GM03348 (cell line): ENCODE measurements at places on chromosomes 4 and X.
A peak's percentile ranks its signal among the peaks of the same experiment; 100 is the strongest.

GRCh38 chr4:141713771-141714445 is 77.5 kb downstream of the IL15 start:
- peak; percentile 30 for DNase-seq

DNA sequence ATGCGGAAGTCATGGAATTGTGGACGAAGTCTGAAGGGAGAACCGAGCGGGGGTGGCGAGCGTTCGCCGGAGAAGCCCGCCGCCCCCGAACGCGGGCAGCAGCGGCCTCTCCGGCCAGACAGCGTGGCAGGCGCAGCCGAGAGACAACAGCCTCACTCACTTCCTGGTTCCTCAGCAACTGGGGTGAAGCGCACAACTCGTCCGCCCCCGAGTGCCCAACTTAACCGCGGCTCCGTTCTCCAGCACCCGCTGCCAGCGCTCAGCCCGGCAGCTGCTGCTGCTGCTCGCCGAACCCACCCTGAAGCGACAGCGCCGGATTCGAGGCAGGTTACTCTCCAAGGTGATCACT is 68.0 kb downstream of the NOCT start:
- peak; percentile 80 for DNase-seq

- DNase-seq = peak; percentile 97
Observed at GRCh38 chr4:10457255-10457801, at the start of gene ZNF518B. TSS of gene ZNF518B (minus strand) at chr4:10457426. CDS start at chr4:10446328, 11,098 bp downstream.

DNA sequence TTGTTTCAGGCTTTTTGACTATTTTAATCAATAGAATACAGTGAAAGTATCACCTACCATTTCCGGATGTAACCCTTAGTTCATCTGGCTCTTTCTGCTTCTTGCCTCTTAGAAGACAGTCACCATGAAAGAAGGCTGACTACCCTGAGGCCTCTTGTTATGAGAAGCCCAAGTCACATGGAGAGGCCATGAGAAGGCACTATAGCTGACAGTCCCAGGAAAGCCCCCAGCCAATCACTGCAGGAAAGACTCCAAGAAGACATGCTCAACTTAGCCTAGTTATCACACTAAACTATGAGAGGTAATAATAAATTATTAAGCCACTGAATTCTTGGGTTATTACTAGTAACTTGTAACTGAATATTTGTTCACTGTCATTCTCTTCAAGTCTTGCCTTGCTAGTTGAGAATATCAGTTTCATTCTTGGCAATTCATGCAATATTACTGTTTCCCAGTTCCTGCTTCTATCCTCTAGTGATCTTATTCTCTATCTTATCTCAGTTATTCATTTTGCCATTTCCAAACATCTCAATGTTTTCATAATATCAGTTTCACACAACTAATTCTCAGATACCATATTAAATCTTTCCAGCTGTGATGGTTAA is 57.1 kb upstream of the GUCY1A1 start:
- DNase-seq = no peak

- no peak for DNase-seq
Observed at GRCh38 chr4:2367626-2368025, 50.8 kb downstream of the ZFYVE28 start.

GRCh38 chr4:20251031-20251795 is 492 bp upstream of the SLIT2 start:
- no peak for DNase-seq

- peak; percentile 24 for DNase-seq
Observed at GRCh38 chrX:154019061-154019621, 561 bp downstream of the IRAK1 start.

GRCh38 chr4:48340276-48340964 is 909 bp upstream of the SLAIN2 start:
- peak; percentile 44 for DNase-seq

DNA sequence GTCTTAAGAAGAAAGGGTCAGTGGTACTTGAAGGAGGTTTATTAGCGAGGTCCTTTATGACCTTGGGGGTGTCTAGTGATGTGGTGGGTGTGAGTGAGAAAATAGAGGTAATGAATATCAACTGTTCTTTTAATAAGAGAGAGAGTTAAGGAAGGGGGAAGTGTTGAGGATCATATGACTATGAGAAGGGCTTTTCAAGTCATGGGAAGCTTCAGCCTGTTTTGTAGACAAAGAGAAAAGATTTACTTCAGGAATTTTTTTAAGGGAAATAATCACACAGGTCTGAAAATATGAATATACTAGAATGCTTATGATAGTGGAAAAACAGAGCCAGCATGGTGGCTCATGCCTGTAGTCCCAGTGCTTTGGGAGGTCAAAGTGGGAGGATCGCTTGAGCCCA is 41.3 kb upstream of the MTMR1 start:
- DNase-seq = no peak

GRCh38 chr4:95265814-95266740 is 282.7 kb downstream of the UNC5C start:
- DNase-seq = no peak

DNA sequence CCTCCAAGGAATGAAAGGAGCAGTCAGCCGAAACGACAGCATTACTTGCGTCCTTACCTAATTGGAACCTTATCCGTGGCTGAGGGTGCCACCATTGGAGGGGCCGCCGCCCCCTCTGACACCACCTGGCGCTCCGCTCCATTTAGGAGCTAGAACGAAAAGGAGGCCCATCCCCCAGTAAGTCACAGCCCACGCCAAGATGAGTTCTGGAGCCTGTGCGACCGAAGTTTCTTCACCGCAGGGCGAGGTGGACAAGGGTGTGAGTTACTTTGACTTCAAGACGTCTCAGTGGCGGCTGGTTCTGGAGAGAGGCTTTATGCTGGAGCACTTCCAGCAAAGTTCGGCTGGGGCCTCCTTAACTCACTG is 729 bp upstream of the IRF2 start:
- DNase-seq = peak; percentile 68

GRCh38 chrX:34877436-34877835 is 65.2 kb upstream of the FAM47B start:
- DNase-seq = peak; percentile 26

DNA sequence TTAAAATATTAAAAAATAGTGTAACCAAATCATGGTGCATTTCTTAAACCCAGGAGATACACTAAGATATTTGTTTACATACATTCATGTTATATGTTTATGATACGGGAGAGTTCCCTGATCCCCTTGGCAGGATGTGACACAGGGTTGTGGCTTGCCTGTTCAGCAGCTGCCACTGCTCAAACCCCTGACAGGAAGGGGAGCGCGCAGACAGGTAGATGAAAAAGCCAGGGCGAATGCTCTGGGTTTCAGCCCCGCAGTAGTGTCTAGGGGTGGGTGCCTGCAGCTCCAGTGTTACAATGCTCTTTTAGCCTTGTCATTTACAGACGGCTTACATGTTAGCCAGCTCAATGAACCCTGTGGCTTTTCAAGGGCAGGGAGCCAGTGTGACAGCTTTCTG is 1343.8 kb upstream of the IGFBP7 start:
- DNase-seq = no peak

DNA sequence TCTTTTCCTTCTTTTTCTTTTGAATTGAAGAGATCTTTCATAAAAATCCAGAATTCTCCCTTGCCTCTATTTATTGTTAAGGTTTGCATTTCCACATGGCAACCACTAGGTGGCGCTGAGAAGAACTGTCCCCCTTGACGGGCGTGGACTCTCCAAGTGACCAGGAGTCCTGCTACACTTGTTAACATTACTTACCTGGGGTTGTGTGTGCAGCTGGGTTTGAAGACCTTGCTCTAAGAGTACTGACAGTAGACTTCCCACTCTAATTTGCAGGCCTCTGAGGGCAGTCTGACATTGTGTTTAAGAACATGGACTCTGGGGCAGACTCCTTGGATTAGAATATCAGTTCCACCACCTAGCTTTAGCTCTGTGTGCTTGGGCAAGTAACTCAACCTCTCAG is 52.8 kb downstream of the GPRIN3 start:
- DNase-seq = peak; percentile 64

- no peak for DNase-seq
Observed at GRCh38 chr4:100056701-100057100, 106.6 kb upstream of the H2AZ1 start.

DNA sequence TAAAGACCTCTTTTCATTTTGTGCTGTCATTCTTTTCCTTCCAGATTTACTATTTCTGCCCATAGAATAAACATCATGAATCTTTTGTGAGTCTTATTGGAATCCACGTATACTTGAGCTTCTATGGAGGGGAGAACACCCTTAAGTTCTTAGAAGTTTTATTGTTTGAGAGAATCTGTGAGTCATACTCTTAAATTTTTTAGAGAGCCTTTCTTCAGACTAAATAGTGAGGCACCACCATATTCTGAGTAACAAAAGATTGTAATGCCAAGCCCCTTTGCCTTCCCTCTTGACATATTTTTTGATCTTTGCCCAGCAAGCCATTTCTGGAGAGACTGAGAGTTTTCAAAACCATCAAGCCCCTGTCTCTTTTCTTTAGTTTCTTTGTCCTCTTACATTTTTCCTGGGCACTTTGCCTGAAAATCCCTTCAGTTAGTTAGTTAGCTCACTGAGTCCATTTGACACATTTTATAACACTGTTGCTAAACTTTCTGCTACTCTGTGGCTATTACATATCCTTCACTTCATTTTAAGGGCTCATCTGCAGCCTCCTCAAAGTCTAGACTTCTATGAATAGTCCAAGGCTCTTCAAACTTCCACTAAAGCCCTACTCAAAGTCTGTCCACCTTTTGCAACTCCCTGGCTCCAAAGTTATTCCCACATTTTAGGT is 65.3 kb upstream of the NDUFC1 start:
- DNase-seq = peak; percentile 42

DNA sequence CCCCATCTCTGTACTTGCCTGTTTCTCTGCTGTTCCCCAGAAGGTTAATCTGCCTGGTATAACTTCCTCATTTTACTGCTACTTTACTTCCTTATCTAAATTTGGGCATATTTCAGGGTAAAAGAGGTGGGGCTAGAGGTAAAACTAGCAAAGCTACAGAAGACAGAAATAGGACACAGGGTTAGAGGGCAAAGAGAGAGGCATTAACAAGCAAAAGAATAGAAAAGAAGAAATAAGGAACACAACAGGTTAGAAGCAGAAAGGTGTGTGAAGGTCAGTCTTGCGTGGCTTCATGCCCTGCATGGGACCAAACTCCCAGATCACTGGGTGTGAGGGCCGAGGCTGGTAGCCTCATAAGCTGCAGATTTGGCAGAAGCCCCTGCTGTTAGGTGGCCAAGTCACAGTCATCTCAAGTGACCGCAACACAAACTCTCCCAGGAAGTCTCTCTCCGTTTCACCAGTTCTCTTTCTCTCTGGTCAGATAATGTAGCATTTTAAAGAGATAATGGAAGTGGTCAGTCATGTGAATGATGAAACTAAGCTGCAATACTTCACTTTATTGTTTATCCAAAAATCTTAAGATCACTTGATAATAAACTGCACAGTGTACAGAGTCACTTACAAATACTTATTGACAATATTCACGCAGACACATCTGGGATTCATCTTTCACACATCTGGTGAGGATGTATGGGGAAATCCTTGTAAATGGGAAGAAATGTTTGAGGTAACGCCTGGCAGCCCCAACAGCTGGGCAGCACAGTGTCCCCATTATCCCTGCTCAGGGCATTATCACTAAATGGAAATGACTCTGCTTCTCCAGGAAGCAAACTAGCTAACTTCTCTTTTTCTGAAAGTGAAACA is 16.4 kb downstream of the TMEM154 start:
- DNase-seq = no peak

GRCh38 chr4:78532046-78532445 is 19.5 kb upstream of the ANXA3 start:
- no peak for DNase-seq

DNA sequence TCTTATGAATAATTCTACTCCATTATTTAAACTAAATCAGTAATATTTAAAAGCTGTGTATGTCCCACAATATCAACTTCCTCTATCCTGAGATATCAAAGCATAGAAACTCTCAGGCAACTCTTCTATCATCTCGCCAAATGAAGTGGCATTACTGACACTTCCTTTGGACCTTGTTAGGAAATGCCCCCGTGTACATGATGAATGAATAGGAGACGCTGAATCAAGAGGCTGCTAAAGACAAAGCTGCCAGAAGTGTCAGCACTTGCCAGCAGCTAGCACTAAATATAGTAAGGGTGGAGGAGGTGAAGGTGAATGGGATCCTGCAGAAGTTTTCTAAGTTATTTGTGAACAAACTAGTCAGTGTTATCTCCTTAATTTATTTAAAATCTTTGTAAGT is 99.5 kb upstream of the BLTP1 start:
- DNase-seq = no peak

GRCh38 chrX:119516157-119516702 is 48.0 kb downstream of the SLC25A5 start:
- DNase-seq = peak; percentile 73

DNA sequence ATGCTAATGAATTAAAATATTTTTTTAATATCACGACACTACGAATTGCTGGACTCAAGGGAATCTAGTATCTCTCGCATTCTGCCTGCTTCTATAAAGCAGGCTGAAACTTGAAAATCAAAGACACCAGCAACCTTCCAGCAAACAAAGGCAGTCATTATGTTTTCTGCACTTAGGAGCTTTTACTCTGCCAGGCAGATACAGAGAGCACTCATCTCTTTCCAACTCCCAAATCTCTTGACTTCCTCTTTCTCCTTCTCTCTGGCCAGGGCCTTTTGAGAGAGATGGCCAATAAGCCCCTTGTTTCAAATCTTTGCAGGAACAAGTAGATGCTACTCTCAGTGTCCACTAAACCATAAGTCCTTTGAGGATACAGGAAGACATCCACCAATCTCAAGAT is 95.2 kb upstream of the KLF3 start:
- no peak for DNase-seq
